ENCODE measurements at places on chromosomes 4 and X. TPM values are rescaled to one million over a fixed set of nuclear protein-coding genes. Genes with fewer than 3 reads are reported as not detected.

The PAGE4 gene
- total RNA-seq: not detected

The SULT1E1 gene
- total RNA-seq: not detected

The ZNF141 gene
- 12.7 TPM for total RNA-seq

The GAGE12E gene
- not detected for total RNA-seq

The PDZD4 gene
- total RNA-seq: 0.25 TPM

The IL13RA2 gene
- not detected for total RNA-seq

The TCEAL3 gene
- total RNA-seq: 11.7 TPM

The ETDB gene
- total RNA-seq: not detected

The USP27X gene
- total RNA-seq: 1.3 TPM

The SPANXA2 gene
- 4.7 TPM for total RNA-seq

The MFAP3L gene
- 6.9 TPM for total RNA-seq

The XAGE1A gene
- not detected for total RNA-seq

The XPNPEP2 gene
- not detected for total RNA-seq

DNA sequence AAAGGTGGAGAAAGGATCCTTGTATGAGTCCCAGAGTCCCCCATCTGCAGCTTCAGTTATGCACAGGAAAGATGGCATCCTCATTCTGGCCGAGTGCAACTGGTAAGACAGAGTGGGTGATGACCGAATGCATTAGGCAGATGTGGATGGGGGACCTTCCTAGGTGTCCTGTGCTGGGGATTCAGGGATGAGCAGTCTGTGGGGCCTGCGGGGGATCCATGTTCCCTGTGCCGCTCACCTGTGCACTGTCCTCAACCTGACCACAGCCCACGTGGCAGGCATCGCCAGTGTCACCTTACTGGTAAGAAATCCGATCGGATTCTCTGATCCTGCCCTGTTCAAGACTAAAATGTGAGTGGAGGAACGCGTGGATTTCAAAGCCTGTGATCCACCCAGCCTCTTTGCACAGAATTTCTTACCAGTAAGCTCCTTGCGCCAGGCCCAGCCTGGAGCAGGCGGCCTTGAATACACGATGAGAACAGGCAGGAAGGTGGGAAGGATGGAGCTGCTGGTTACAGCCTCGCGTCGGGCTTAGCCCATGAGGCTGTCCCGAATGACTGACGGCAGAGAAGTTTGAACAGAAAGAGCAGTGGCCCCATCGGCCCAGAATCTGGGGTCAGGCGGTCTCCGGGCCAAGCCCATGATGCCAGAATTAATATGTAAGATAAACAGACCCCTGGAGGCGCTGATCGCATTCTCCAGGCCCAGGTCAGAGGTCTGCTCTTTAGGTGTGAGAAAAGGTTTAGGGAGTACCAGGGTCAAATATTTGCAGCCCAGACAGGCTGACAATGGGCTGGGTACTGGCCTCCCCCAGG lies 56.5 kb downstream of the CPZ start:
- no peaks in the 10 kb centered on the region for H3K36me3 ChIP-seq
- no peak overlapping the region for H3K4me3 ChIP-seq
- DNase-seq: no peak
- peaks cover 65% of the 10 kb centered on the region for H3K27me3 ChIP-seq

- no peak overlapping the region for H3K4me3 ChIP-seq
- no peaks in the 10 kb centered on the region for H3K36me3 ChIP-seq
- no peak for DNase-seq
- no peaks in the 10 kb centered on the region for H3K27me3 ChIP-seq
- peaks cover 17% of the 10 kb centered on the region for H3K4me1 ChIP-seq
- no peak overlapping the region for H3K27ac ChIP-seq
Measured at GRCh38 chr4:48047421-48047844, 30.9 kb downstream of the NIPAL1 start.

DNA sequence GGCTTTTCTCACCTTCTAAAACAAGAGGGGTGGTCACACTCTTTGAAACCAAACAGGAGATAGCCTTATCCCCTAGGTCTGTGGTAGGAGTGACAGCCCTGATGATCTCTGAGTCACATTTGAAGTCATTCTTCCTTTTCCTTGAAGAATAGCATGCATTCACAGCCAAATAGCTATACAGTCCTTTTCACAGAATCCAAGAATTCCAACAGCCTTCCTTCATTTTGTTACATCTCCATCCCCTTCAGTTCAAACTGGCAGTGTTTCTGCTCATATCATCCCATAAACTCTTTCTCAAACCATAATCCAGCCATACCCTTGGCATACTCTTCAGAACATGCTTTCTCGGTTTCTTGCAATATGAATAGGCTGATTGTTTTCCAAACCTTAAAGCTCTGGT lies 33.3 kb upstream of the TMEM184C start:
- no peak overlapping the region for H3K27ac ChIP-seq
- no peaks in the 10 kb centered on the region for H3K36me3 ChIP-seq
- H3K4me1 ChIP-seq: peaks cover 21% of the 10 kb centered on the region
- no peaks in the 10 kb centered on the region for H3K27me3 ChIP-seq
- no peak for DNase-seq

GRCh38 chrX:30888526-30889146 lies 418 bp downstream of the TAB3 start:
- H3K27me3 ChIP-seq: no peaks in the 10 kb centered on the region
- peak overlapping the region; percentile 89 for H3K4me3 ChIP-seq
- H3K4me1 ChIP-seq: peaks cover 45% of the 10 kb centered on the region
- H3K36me3 ChIP-seq: no peaks in the 10 kb centered on the region
- H3K27ac ChIP-seq: peak overlapping the region; percentile 71

DNA sequence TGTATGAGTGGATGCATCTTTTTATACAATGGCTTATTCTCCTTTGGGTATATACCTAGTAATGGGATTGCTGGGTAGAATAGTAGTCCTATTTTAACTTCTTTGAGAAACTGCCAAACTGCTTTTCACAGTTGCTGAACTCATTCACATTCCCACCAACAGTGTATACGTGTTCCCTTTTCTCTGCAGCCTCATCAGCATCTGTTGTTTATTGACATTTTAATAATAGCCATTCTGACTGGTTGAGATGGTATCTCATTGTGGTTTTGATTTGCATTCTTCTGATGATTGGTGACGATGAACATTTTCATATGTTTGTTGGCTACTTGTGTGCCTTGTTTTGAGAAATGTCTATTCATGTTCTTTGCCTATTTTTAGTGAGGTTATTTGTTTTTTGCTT lies 687.0 kb upstream of the EPHA5 start:
- no peaks in the 10 kb centered on the region for H3K36me3 ChIP-seq
- H3K4me3 ChIP-seq: no peak overlapping the region
- H3K27me3 ChIP-seq: no peaks in the 10 kb centered on the region

DNA sequence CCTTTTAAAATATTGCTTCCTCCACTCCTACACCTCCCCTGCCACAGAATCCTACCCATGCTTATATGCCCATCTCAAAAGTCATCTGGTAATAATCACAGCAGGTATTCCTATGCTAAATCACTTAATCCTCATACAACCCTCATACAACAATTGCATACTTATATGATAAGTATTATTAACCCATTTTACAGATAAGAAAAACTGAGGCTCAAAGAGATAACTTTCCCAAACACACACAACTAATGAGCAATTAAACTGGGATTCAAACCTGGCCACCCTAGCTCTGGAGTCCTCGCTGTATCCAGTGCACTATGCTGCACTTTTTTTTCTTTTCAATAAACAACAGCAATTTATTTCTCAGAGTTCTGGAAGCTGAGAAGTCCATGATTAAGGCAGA lies 99.8 kb upstream of the TSPAN5 start:
- no peak for DNase-seq
- no peak overlapping the region for H3K27ac ChIP-seq
- no peaks in the 10 kb centered on the region for H3K36me3 ChIP-seq
- H3K27me3 ChIP-seq: no peaks in the 10 kb centered on the region
- H3K4me3 ChIP-seq: no peak overlapping the region

- no peaks in the 10 kb centered on the region for H3K4me1 ChIP-seq
- no peaks in the 10 kb centered on the region for H3K36me3 ChIP-seq
- DNase-seq: no peak
- H3K27me3 ChIP-seq: no peaks in the 10 kb centered on the region
Measured at GRCh38 chrX:127276326-127276725, 456.8 kb downstream of the PRR32 start.

DNA sequence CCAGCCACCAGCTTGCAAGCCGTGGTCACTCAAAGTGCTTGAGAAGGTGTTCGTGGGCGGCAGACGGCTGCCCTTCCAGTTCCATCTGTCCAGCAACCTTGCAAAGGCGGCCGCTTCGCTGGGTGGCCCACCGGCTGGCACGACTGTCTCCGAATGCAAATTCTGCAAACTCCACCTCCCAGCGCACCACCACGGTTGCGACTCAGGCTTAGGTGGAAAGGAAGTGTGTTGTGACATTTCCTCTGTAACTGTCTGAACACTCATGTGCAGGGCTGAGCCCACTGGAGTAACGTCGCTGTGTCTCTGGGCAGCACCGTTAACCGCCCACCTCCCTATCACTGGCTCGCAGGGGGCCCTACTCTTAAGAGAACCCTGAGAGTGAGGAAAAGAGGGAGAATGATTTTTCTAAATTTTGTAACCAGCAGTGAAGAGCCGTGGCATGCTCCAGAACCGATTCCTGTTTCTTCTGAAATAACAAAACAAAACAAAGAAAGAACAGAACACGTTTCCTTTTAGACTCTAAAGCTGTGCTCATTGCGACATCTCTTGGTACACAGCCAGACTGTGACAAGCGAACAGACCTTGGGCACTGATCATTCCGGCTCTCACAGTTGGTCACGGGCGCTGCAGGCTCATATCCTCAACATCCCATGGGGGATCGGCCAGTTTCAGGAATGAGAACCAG lies at the start of gene P2RY8:
TSS of gene P2RY8 (minus strand) at position 155 of the 685 bp plus-strand sequence. CDS start 70,627 bp downstream, outside the sequence.
- peak; percentile 69 for DNase-seq
- H3K4me1 ChIP-seq: no peaks in the 10 kb centered on the region
- H3K36me3 ChIP-seq: no peaks in the 10 kb centered on the region
- no peak within 1 kb of the TSS for H3K27ac ChIP-seq
- no peaks in the 10 kb centered on the region for H3K27me3 ChIP-seq

DNA sequence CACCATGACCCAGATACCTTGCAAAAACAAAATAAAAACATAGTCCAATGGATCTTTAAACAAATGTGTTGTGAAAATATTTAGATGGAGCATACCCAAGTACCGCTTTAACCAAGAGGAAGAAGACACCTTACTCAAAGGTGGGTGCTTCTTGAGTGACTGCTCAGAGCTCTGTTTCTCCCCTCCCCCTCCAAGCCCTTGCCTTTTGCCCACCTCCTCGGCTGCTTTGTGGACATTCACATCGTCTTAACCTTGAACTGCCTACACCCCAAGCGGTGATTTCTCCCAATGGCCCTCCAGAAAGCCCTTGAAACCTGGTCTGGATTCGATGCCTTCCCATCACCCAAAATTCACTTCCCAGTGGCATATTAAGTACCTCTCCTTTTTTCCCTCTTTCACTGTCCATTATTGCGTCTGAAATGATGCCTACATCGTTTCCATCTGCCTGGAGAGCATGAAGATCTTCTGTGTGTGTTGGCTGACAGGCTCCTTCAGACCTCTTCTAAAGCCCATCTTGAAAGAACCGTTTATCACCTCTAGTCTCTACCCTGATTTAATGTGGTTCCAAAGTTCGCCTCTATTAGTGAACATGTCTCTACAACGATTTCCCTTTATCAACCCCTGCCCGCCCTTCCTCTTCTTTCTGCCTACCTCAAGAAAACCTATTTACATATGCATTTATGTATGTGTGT lies 968 bp downstream of the GPRIN3 start:
- H3K36me3 ChIP-seq: no peaks in the 10 kb centered on the region
- H3K4me3 ChIP-seq: no peak overlapping the region
- DNase-seq: no peak
- H3K27ac ChIP-seq: no peak overlapping the region
- H3K4me1 ChIP-seq: no peaks in the 10 kb centered on the region

DNA sequence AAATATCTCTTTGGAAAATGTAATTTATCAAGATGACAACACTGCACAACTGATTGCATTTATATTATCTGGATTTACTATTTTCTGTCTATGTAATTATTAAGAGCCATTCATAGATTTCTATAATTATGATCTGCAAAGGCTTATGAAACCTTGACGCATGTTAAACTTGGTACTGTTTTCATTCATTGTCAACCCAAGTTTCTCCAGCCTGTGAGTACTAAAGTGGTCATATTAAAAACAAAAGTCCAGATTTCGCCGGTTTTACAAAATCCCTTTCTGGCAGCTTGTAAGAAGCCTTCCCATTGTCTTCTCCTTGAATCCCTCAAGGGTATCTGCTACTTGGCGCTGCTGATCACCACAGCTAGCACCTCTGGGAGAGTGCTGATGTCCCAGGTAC lies 19.7 kb upstream of the GRPR start:
- no peaks in the 10 kb centered on the region for H3K36me3 ChIP-seq
- no peaks in the 10 kb centered on the region for H3K27me3 ChIP-seq
- no peaks in the 10 kb centered on the region for H3K4me1 ChIP-seq
- no peak overlapping the region for H3K4me3 ChIP-seq

GRCh38 chr4:85681921-85682320 lies 207.0 kb downstream of the ARHGAP24 start:
- H3K4me3 ChIP-seq: no peak overlapping the region
- H3K36me3 ChIP-seq: no peaks in the 10 kb centered on the region
- H3K27ac ChIP-seq: no peak overlapping the region
- no peak for DNase-seq
- no peaks in the 10 kb centered on the region for H3K27me3 ChIP-seq
- H3K4me1 ChIP-seq: no peaks in the 10 kb centered on the region

GRCh38 chr4:82268050-82268825 lies 105.6 kb downstream of the HNRNPD start:
- DNase-seq: no peak
- no peaks in the 10 kb centered on the region for H3K27me3 ChIP-seq
- H3K36me3 ChIP-seq: no peaks in the 10 kb centered on the region
- H3K4me3 ChIP-seq: no peak overlapping the region

- no peak for DNase-seq
- H3K4me1 ChIP-seq: no peaks in the 10 kb centered on the region
- no peaks in the 10 kb centered on the region for H3K27me3 ChIP-seq
- H3K4me3 ChIP-seq: no peak overlapping the region
- H3K27ac ChIP-seq: no peak overlapping the region
Measured at GRCh38 chr4:158778156-158778711, 9.4 kb downstream of the FNIP2 start.

- no peak for DNase-seq
- H3K36me3 ChIP-seq: no peaks in the 10 kb centered on the region
- no peaks in the 10 kb centered on the region for H3K4me1 ChIP-seq
- H3K4me3 ChIP-seq: no peak overlapping the region
- H3K27ac ChIP-seq: no peak overlapping the region
Measured at GRCh38 chrX:39157006-39157405, 355.7 kb downstream of the MID1IP1 start.

GRCh38 chr4:23876418-23877089 lies 13.3 kb downstream of the PPARGC1A start:
- H3K36me3 ChIP-seq: no peaks in the 10 kb centered on the region
- no peak overlapping the region for H3K27ac ChIP-seq
- H3K4me3 ChIP-seq: no peak overlapping the region
- H3K4me1 ChIP-seq: no peaks in the 10 kb centered on the region
- no peak for DNase-seq

DNA sequence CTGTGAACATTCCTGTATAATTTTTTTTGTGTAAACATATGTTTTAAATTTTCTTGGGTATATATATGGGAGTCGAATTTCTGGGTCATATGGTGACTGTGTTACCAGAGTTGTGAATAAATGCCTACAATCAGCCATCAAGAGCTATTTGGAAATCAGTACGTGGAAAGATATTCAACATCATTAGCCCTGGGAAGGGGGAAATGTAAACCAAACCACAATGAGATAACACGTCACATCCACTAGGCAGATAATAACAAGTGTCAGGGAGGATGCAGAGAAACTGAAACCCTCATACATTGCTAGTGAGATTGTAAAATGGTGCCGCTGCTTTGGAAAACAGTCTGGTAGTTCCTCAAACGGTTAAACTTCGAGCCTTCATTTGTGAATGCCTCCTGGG lies 43.9 kb downstream of the LUZP4 start:
- DNase-seq: no peak
- no peaks in the 10 kb centered on the region for H3K27me3 ChIP-seq
- 0 out of 2 replicates have a peak, but pooled peaks cover 6% of the 10 kb centered on the region for H3K4me1 ChIP-seq

- peak overlapping the region; percentile 44 for H3K4me3 ChIP-seq
- no peak overlapping the region for H3K27ac ChIP-seq
- DNase-seq: no peak
Measured at GRCh38 chrX:118824173-118824730, 628 bp downstream of the ZCCHC12 start.

Data from PC-9 (cell line).